ENCODE measurements at places on chromosomes 12 and 14. TPM values are rescaled to one million over a fixed set of nuclear protein-coding genes. Genes with fewer than 3 reads are reported as not detected.

The COX8C gene
- not detected for total RNA-seq

The PRKD1 gene
- total RNA-seq = 0.60 TPM

The ZNF385A gene
- 31.9 TPM for total RNA-seq

The TPI1 gene
- total RNA-seq = 893 TPM

The FAM181A gene
- not detected for total RNA-seq

The FAM177A1 gene
- 46.1 TPM for total RNA-seq

The IL31 gene
- total RNA-seq = not detected

The CCDC175 gene
- total RNA-seq = not detected

The RHOJ gene
- total RNA-seq = not detected

The RHEBL1 gene
- 5.9 TPM for total RNA-seq

The POTEG gene
- total RNA-seq = not detected

The NACA gene
- total RNA-seq = 1,105 TPM

The TCL1B gene
- total RNA-seq = not detected

The EXOC3L4 gene
- not detected for total RNA-seq

The SPIC gene
- not detected for total RNA-seq

The GPR68 gene
- 2.5 TPM for total RNA-seq

The NELL2 gene
- total RNA-seq = 0.07 TPM

The MIP gene
- not detected for total RNA-seq

The TMEM132C gene
- not detected for total RNA-seq

The SERPINA12 gene
- total RNA-seq = not detected

The RNASE12 gene
- not detected for total RNA-seq

The APOF gene
- total RNA-seq = not detected
